Neural cell (in vitro differentiated cells): ENCODE measurements at places on chromosomes 12 and 14. TPM values are rescaled to one million over a fixed set of nuclear protein-coding genes. Genes with fewer than 3 reads are reported as not detected.

The TMTC1 gene
- polyA plus RNA-seq = 7.4 and 10.0 TPM in 2 replicates

The OR6J1 gene
- polyA plus RNA-seq = not detected in 2 replicates

The AQP2 gene
- polyA plus RNA-seq = not detected in 2 replicates

The MUCL1 gene
- polyA plus RNA-seq = not detected in 2 replicates

The MAP3K9 gene
- polyA plus RNA-seq = 10.4 and 13.4 TPM in 2 replicates

The SLC11A2 gene
- polyA plus RNA-seq = 62.3 and 69.5 TPM in 2 replicates

The PLA2G1B gene
- not detected in 2 replicates for polyA plus RNA-seq

The TUBA1B gene
- 573 and 605 TPM in 2 replicates for polyA plus RNA-seq

The TEP1 gene
- 5.2 and 6.8 TPM in 2 replicates for polyA plus RNA-seq

The KRT2 gene
- polyA plus RNA-seq = not detected in 2 replicates

The LTA4H gene
- 54.1 and 55.3 TPM in 2 replicates for polyA plus RNA-seq

The RESF1 gene
- polyA plus RNA-seq = 37.0 and 57.5 TPM in 2 replicates

The NTS gene
- 48.3 and 60.1 TPM in 2 replicates for polyA plus RNA-seq

The KCNMB4 gene
- polyA plus RNA-seq = 20.1 and 26.4 TPM in 2 replicates

The KRT82 gene
- polyA plus RNA-seq = not detected in 2 replicates

The GLS2 gene
- polyA plus RNA-seq = 7.4 and 10.5 TPM in 2 replicates

The SMOC1 gene
- 4.1 and 8.7 TPM in 2 replicates for polyA plus RNA-seq

The STAB2 gene
- not detected in 2 replicates for polyA plus RNA-seq

The SCNN1A gene
- not detected in 2 replicates for polyA plus RNA-seq

The C14orf39 gene
- 0.12 TPM in 1 of 2 replicates, not detected in the other for polyA plus RNA-seq

The RIMBP2 gene
- polyA plus RNA-seq = 14.6 and 18.9 TPM in 2 replicates

The MGP gene
- 0.90 TPM in 1 of 2 replicates, not detected in the other for polyA plus RNA-seq

The PLCZ1 gene
- not detected in 2 replicates for polyA plus RNA-seq

The RND1 gene
- polyA plus RNA-seq = 1.3 and 5.8 TPM in 2 replicates

The OR4E2 gene
- not detected in 2 replicates for polyA plus RNA-seq

The EIF2S3B gene
- 2.1 and 3.6 TPM in 2 replicates for polyA plus RNA-seq

The NFATC4 gene
- 0.22 and 0.48 TPM in 2 replicates for polyA plus RNA-seq

The ACOT4 gene
- 1.1 TPM in 1 of 2 replicates, not detected in the other for polyA plus RNA-seq

The SLC6A13 gene
- 1.4 and 1.6 TPM in 2 replicates for polyA plus RNA-seq

The PLEKHD1 gene
- polyA plus RNA-seq = 0.52 TPM in 1 of 2 replicates, not detected in the other

The IFT81 gene
- 108 and 120 TPM in 2 replicates for polyA plus RNA-seq

The FOXN4 gene
- polyA plus RNA-seq = 0.14 and 0.30 TPM in 2 replicates

The MDGA2 gene
- 3.8 and 7.9 TPM in 2 replicates for polyA plus RNA-seq

The KERA gene
- not detected in 2 replicates for polyA plus RNA-seq

The PLEKHA5 gene
- 109 and 130 TPM in 2 replicates for polyA plus RNA-seq

The FOXM1 gene
- 0.31 and 0.56 TPM in 2 replicates for polyA plus RNA-seq
